ENCODE measurements at places on chromosomes 3 and 15.

- DNase-seq, result no peak
These were observed 4.6 kb upstream of the AMOTL2 start for GRCh38 chr3:134378818-134379217.

GRCh38 chr3:126995926-126996512, 13.1 kb downstream of the PLXNA1 start:
- no peak for DNase-seq

DNA sequence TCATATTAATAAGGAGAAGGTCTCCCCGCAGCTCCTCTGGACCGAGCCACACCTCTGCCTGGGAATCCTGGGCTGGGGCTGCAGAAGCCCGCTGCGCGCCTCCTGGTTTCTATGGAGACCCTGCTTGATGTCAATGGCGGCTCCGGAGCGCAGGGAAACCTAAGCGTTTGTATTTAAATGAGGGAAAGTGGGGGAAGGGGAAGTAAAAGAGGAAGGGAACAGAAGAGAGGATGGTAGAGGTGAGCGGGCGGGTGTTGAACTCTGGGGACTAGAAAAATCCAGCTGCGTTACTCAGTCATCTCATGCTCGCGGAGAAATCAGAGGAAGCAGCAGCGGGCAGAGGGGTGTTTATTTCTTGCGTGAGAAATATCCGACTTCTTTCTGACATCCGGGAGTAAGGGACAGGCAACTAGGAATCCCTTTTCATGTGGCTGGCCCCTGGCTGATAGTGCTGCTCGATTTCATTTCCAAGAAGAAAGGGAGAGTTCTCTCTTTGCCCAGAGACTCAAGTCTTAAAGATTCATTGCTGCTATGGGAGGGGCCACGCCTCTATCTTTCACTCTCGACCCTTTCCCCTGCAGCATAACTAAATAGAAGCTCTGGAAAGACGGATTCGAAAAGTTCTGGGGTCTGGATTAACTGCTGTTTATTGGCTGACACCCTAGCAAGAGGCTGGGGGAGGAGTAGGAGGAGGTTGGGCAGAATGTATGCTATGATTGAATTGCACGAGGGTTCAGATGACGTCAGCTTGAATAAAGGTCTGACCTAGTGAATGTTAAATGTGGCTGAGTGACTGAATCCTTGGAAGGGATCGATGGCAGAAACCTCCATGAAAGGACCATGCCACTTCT, 110.5 kb upstream of the GAP43 start:
- DNase-seq, result peak; percentile 58

- DNase-seq, result no peak
These were observed 14.6 kb downstream of the C2CD4B start for GRCh38 chr15:62150445-62150844.

- DNase-seq, result no peak
These were observed 18.2 kb downstream of the SENP8 start for GRCh38 chr15:72136170-72137051.

DNA sequence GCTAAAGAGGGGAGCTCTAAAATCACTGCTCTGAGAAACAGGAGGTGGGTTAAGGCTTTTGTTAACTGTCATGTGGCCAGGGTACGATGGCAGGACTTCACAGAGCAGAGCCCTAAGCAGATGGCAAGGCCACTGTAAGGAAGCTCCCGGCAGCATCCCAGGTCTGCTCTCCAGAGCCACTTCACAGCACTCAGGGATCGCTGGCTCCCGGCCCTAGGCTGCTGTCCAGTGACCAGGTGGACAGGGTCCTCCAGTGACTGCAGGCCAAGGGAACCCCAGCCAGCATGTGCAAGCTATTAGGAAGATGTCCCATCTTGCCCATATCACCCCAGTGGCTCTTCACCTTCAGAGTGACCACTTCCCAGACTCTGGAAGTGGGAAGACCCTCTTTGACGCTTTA, 10.4 kb downstream of the TMEM41A start:
- no peak for DNase-seq

DNA sequence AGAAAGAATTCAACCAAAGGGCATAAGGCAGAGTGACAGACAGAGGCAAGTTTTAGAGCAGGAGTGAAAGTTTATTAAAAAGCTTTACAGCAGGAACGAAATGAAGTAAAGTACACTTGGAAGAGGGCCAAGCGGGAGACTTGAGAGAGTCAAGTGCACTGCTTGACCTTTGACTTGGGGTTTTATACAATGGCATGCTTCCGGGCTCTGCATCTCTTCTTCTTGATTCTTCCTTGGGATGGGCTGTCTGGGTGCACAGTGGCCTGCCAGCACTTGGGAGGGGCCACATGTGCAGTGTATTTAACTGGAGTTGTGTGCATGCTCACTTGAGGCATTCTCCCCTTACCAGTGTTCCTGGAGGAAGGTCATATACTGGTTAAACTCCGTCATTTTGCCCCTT, 30.4 kb upstream of the KLHL25 start:
- no peak for DNase-seq

GRCh38 chr15:55060836-55061235, 135.9 kb downstream of the RSL24D1 start:
- peak; percentile 98 for DNase-seq

- no peak for DNase-seq
These were observed 477.1 kb downstream of the EPHB1 start for GRCh38 chr3:135272026-135272669.

DNA sequence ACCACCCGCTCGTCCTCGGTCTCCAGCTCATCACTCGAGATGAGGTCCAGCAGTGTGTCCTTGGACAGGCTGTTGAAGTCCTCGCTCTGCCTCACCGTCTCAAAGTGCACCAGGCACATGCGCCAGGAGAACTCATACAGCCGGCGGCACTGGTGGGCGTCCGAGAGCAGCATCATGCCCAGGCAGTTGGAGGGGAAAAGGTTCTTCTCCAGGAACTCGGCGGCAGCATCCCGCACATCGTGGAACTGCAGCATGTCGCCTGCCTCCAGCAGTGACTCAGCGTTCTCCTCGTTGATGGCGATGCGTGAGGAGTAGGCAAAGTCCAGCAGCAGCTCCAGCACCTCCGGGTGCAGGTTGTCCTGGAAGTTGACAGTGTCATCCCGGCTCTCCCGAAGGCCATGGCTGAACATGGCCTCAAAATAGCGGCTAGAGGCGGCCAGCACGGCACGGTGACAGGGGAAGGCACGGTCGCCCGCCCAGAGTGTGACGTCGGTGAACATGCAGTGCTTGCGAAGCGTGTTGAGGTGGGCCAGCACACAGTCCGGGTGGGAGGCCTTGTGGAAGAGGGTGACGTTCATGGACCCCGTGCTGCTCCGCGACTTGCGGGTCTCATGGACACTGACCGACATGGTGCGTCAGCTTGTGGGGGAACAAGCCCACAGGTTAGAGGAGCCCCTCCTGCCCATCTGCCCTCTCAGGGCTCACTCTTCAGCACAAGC, 25.4 kb downstream of the KLHL25 start:
- no peak for DNase-seq

- no peak for DNase-seq
These were observed 63.8 kb upstream of the SNRK start for GRCh38 chr3:43222590-43222989.

DNA sequence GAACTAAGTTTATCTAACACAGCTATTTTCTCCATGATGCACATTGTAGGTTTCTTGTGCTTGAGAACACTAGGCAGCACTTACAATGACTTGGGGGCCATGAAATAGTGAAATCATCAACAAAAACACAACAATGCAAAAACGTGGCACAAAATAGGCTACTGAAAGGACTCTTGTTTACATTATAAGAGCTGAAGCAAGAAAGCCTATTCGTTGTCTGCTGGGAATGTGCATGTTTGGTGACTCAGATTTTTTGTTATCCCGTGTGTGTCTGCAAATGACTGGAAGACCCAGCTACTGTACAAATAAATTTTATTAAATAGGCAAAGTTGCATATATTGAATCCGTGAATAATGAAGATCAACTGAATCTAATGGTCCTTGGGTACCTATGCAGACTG, 85.0 kb downstream of the TCF12 start:
- no peak for DNase-seq

DNA sequence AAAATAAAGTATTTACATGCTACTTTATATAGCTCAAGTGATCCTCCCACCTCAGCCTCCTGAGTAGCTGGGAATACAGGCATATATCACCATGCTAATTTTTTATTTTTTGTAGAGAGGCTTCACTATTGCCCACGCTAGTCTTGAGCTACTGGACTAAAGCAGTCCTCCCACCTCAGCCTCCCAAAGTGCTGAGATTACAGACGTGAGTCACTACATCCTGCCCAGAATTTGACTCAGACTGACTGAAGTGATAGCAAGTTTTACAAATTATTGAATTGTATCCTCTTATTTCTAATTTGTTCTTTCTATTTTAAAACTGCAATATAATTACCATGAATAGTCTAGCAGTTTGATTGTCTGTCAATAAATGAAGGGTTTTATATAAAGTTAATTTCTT, 210.3 kb upstream of the CGNL1 start:
- no peak for DNase-seq
